ENCODE measurements at places on chromosomes 16 and 17.

GRCh38 chr17:79305768-79306423 lies 231.3 kb downstream of the ENGASE start:
- no peak for DNase-seq

- no peak for DNase-seq
Measured at GRCh38 chr17:77125432-77125901, 15.3 kb upstream of the SEC14L1 start.

DNA sequence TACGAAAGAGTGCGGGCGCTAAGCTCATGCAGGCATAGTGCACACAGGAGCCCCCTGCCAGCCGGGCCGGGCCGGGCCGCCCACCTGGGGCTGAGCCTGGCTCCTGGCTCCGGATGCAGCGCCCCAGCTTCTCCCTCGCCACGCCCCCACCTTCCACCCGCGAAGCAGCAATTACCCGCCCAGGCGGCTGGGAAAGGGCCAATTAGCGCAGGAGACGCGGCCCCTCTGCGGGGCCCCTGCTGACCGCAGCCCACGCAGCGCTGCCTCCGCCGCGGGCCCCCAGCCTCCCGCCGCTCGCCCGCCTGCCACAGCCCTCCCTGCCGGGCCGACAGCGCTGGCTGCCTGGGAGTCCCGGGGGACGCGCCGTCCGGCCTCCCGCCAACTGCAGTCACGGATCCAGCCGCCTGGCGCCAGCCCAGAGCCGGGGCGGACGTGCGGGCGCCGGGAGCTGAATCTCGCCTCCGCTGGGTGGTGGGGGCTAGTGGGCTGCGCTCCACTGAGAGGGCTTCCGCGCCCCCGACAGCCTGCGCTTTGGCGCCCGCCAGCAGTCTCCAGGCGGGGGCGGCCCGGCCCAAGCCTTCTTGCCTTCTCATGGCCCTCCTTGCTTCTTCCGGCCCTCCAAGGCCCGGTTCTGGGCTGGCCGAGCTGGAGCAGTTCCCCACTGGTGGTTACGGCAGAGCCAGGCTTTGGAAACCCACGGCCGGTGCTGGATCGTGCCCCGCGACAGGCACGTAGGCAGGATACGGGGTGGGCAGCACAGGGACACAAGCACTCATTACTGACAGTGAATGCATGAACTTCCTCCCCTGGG lies 14.9 kb upstream of the CBFB start:
- DNase-seq = peak; percentile 92

GRCh38 chr16:30949650-30950515 lies 1.0 kb downstream of the ORAI3 start:
- DNase-seq = peak; percentile 75

- no peak for DNase-seq
Measured at GRCh38 chr17:47956791-47957590, 692 bp downstream of the PRR15L start.

- DNase-seq = no peak
Measured at GRCh38 chr16:2273484-2273883, 5.6 kb upstream of the RNPS1 start.

DNA sequence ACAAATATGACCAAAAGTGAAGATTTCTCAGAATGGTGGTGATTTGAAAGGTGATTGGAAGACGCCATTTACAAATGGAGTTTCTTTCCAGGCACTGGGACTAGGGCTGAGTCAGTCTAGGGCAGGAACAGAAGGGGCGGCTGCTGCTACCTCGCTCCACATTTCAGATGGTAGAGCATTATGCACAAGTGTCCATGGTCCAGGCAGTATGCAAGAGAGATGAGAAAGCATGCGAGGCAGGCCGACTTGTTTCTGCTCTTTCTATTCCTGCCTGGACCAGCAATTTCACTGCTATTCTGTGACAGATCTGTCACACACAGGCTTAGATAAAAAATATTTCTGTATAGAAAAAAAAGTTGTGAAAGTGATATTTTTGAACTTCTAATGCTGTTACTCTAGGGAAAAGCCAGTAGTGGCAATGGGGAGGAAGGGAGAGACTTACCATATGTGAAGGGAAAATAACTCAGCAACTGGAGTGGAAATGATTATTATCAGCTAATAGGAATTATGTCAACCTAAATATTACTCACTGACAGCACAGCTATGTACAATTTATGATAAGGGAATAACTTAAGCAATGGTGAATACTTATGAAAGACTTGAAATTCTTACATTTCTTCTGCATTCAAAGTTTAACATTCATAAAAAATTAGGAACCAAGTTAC lies 134.7 kb upstream of the NETO2 start:
- no peak for DNase-seq

Data from activated CD4-positive, alpha-beta T cell treated with anti-CD3 and anti-CD28 coated beads, Interleukin-2, amount 50 U/mL, for 48 hours (primary cell).